Fibroblast of upper back skin (primary cell): ENCODE measurements at places on chromosomes 1 and 21.

DNA sequence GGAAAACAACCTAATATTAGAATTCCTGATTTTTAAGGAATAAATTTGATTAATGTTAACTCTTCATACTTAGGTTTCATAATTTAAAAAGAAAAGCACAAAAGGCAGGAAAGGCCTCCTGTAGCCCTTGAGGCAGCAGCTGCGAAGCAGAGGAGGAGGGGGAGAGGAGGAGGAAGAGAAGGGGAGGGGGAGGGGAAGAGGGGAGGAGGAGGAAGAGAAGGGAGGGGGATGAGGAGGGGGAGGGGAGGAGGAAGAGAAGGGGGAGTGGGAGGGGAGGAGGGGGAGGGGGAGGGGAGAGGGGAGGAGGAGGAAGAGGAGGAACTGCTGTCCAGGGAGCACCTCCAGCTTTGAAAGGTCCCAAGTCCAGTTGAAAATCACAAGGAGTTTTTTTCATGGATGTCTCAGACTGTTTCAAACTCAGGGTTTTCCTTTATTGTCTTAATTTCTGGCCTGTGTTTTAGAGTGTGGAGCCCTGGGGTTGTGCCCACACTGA lies 35.1 kb upstream of the DIP2A start:
- no peak for DNase-seq

- DNase-seq = no peak
These were observed 4.9 kb downstream of the MOB3C start for GRCh38 chr1:46611691-46612221.

- DNase-seq = no peak
These were observed at the start of gene SH2D1B for GRCh38 chr1:162412002-162412401. TSS of gene SH2D1B (minus strand) at chr1:162412136. CDS start at chr1:162412016, 120 bp downstream.

DNA sequence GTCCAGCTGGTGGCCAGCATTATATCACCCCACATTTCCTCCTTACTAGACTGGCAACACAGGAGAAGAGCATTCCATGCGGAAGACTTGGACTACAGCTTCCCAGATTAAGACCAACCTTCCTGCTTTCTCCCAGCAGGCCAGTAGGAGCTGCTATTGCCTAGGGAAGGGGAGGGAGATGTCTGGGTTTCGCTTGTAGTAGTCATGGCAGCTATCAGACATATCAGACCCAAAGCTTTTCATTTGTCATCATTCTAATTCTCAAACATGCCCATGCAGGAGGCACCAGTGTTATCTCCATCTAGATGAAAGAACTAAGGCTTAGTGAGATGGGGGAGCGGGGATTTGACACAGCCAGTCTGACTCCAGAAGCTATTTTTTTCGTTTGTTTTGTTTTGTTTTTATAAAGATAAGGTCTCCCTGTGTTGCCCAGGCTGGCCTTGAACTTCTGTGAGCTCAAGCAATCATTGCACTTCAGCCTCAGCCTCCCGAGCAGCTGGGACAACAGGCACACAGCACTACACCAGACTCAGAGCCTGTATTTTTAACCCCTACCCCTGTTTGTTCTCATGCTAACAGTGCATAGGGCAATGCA lies 4.5 kb downstream of the PLA2G2A start:
- peak; percentile 69 for DNase-seq

- DNase-seq = no peak
These were observed 16.4 kb downstream of the HEYL start for GRCh38 chr1:39623053-39623452.

DNA sequence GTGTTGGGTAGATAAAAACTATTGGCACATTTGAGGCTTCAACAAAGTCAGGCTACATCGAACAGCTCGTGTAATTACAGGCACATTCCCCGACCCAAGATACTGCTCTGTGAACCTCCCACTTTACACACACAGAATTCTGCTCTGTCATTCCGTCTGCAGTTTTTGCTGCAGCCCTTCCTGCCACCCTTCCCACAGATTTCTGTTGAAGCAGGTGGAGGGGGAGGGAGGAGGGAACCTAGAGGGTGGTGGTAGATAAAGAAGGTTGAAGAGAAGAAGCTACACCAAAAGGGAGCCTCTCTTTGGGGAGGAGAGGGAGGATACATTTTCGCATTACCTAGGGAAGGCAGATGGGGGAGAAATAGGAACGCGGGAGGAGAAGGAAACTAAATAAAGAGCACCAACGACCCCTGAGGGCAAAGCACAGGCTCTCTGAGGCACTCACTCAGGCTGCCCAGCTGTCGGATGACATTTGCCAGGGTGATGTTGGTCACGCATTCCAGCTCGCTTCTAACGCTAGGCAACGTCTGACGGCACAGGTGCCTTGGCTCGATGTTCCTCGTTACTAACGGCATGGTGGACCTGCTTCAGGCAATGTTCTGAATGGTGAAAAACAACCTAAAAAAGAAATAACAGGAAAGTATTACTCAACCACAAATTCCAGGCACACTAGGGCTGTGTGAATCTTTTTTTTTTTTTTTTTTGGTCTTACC lies 36.0 kb downstream of the GPR3 start:
- DNase-seq = no peak

DNA sequence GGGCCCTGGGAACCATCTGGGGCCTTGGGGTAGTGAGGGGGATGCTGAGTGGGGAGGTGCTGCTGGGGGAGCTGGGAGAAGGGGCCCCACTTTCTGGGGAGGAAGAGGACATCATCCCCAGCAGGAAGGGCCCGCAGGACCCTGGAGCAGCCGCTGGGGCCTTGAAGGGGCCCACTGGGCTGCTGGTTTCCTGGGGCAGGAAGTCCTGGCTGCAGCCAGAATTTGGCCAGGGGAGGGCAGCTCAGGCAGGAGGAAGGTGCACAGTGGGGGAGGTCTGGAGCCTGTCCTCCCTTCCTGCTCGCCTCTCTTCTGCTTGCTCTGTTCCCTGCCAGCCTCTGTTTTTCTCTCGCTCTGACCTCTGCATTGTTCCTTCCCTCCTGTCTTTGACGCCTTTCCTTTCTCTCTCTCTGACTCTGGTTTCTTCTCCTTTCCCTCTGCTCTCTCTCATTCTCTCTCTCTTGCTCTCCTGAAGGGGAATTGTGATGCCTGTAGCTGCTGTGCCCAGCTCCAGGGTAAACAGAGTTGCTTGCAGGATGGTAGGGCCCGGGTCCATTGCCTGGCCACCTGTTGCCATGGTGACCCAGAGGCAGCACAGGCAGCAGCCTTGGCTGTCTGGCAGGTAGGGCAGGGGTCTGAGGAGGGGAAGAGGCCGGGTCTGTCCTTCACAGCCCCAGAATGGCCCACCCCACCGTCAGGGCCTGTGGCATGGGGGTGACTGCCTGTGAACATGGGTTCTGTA lies 23.9 kb downstream of the ACOT11 start:
- no peak for DNase-seq

- DNase-seq = no peak
These were observed 94.8 kb upstream of the TMPRSS15 start for GRCh38 chr21:18498431-18498830.

DNA sequence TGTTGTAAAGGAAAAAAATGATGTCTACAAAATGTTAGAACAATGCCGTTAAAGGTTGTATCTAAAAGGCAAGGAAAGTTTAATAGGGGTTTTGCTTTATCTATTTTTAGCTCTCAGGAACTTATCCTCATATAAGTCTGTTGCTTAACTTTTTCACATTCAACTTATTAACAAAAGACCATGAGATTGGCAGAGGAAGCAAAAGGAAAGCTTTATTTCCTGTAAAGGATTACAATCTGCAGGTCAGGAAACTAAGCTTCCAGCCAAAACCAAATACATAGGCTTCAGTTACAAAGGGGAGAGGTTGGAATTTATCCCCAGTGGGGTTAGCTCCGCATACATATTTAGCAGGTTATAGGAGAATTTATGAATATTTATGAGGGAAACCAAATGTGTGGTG lies 58.7 kb upstream of the KIAA1614 start:
- DNase-seq = peak; percentile 7

DNA sequence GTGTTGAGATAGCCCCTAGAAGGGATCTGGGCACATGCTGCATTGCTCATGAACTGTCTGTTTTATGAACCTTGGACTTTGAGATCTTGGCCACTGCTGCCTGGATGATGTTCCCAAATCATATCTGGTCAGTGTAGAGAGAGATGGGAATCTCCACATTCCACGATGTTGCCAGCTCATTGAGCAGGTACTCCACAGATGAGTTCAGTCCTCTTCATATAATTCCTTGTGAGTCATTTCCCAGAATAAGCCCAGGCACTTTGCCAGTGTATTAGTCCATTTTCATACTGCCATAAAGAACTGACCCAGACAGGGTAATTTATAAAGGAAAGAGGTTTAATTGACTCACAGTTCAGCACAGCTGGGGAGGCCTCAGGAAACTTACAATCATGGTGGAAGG lies 254.0 kb upstream of the RUNX1 start:
- peak; percentile 97 for DNase-seq

DNA sequence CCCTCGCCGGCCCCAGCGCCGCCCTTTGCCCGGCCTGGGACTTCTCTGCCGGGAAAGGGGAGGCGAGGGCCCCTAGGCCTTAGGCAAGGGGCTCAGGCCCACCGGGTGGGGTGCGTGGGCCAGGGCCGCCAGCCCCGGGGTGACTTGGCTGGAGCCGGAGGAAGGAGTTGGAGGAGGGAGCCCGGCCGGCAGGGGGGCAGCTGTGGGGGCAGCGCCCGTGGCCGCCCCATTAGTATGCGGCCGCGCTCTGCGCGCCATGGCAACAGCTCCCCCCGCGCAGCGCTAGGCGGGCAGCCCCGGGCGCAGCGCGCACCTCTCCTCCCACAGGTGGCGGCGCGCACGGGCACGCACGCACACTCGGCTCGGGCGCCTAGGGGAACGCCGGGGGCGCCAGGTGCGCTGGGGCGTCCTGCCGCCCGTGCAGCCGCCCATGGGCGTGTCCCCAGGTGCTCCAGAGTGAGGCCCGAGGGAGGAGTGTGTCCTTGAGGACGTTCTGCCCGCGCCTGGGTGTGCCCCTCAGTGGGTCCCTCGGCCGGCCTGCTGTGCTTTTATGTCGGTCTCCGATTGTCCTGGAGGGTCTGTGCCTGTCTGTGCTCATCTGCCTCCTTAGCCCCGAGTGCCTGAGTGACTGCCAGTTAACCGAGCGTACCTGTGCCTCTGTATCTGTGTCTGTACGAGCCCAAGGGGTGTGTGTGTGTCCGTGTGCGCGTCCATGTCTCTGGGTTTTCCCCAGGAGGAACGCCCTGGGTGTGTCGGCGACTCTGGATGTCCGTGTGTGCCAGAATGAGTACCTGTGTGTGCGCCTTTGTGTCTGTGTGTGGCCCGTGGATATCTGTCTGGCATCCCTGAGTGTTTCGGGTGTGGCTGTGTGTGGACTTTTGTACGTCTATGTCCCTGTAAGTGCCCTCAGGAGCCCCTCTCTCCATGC lies 38.2 kb upstream of the WASF2 start:
- no peak for DNase-seq

DNA sequence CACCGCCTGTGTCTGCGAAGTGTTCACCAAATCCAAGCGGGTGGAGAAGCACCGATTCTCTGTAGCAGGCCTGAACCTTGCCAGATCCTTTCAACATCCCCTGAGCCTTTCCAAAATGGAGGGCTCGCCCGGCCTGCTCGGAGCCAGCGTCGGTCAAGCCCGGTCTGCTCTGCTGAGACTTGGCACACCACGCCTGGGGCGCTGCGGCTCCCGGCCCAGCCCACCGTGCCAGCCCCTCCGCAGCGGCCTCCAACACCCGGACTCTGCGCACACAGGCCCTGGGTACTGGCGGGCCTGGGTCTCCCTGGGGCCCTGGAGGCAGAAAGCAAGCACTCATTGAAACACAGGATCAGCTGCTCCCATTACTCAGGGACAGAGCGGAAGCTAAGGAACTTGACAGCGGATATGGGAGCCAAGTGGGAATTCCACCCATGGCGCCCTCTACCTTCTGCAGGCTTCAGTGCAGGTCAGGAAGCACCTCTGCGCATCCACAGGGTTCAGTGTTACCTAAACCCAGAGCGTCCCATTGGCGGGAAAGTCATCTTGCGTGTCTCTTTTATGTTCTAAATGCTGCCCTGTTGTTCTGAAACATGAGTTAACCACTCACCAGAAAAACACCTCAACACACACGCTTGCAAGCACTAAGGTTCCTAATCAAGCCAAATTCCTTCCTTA lies 159.9 kb downstream of the ZBTB18 start:
- DNase-seq = no peak

DNA sequence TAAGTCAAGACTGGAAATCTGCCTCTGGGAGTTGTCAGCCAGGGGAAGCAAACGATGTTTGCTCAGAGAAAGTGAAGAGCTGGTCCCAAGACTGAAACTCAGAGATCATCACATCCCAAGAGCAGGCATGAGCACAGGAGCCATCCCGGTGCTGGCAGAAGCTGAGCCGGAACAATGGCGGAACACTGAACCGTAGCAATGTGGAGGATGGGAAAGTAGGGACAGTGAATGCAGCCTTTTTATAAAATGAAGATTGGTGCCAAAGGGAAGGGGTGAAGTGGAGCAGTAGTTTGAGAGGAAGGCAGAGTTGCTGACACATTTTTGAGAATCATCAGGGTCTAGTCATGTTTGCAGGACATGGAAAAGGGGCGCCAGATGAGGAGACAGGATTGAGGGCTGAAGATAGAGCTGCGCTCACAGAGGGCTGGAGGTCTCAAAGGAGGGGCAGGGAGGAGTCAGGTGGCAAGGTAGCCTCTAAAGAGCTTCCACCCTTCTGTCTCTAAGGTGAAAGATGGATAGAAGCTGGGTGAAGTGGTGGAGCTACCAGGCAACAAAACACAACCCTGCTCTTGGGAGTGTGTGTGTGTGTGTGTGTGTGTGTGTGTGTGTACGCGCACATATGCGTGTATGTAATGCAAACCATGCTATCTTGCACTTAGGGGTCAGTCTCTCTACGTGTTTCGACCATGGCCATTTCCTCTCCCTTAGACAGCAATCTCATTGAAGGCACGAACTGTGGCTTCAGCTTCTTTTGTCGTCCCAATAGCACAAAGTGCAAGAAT lies 94.3 kb upstream of the IRF2BP2 start:
- no peak for DNase-seq

DNA sequence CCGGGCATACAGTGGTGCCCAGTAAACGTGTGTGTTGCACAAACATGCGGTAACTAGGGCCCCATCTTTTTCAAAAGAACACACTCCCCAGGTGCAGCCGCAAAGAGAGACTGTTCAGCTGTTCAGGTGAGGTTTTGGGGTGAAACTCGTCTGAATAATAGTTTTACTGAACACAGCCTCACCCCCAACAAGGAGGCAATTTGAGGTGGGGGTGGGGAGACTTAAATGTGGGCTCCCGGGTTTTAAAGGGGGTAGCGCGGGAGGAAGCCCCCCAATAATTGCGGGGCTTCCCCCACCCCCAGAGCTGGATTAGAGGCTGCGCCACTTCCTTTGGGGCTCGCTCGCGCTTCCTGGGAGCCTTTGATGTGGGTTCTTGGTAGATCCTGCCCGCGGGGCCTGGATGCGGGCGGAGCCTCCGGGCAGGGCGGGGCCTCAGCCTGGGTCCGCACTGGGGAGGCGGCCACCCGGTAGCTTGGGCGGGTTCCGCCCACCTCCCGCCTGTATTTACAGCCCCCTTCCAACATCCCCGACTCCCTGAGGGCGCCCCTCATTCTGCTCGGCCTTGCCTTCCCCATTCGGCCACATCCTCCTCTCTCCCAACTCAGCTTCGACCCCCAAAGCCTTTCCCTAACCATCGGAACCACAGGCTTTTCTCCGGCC lies 6.4 kb upstream of the EPHA2 start:
- peak; percentile 42 for DNase-seq
